ENCODE measurements at places on chromosomes 7 and 10.

DNA sequence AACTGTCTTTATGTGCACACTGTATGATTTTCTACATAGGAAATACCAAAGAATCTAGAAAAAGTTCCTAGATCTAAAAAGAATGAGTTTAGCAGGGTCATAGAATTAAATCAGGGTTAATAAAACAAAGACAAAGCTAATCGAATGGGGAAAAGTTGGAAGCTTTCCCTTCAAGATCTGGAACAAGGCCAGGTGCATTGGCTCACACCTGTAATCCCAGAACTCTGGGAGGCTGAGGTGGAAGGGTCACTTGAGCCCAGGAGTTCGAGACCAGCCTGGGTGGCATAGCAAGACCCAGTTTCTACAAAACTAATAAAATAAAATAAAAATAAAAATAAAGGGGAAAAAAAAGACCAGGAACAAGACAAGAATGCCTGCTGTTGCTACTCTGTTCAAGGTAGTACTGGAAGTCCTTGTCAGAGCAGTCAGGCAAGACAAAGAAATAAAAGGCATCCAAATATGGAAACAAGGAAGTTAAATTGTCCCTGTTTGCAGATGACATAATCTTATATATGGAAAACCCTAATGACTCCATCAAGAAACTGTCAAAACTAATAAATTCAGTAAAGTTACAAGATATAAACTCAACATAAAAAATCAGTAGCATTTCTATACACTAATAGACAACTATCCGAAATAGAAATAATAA, 76.1 kb upstream of the RHEB start:
- no peak for DNase-seq

- no peak for DNase-seq
Measured at GRCh38 chr7:40418448-40418847, 283.6 kb downstream of the SUGCT start.

- no peak for DNase-seq
Measured at GRCh38 chr7:70506434-70506833, 625.5 kb upstream of the GALNT17 start.

GRCh38 chr7:108178398-108178797, 48.2 kb upstream of the LAMB4 start:
- no peak for DNase-seq

DNA sequence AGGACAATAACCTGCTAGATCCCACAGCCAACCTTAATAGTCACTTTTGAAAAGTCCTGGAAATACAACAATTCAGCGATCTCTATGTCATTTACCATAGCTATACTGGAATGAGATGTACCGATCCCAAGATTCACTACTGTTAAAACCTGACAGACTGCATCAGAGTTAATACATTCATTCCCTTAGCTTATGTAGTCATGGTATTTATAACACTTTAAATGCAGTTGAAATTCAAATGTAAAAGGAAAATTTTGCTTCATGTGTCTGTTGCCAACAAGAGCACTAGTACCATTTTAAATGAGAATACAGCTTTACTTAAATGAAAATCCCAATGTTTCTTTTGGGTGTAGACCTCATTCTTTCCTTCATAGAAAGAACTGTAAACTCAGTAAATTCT, 11.1 kb upstream of the GGCT start:
- no peak for DNase-seq

DNA sequence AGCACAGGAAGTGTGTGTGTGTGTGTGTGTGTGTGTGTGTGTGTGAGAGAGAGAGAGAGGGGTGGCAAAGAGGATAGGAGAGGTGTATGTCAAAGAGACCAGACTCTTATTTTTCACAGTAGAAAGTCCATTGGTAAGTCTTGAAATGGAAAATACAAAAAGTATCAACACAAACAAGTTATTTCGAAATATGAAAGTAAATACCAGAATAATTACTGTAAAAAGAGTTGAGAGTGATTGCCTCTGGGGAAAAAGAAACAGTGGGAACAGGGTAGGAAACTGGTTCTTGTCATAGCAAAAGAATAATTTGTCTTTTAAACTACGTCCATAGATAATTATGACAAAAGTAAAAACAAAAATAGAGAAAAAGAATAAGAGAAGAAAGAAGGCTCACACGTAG, 29.0 kb upstream of the EIF5AL1 start:
- no peak for DNase-seq

GRCh38 chr7:94605031-94605430, 50.9 kb downstream of the SGCE start:
- DNase-seq, result no peak

DNA sequence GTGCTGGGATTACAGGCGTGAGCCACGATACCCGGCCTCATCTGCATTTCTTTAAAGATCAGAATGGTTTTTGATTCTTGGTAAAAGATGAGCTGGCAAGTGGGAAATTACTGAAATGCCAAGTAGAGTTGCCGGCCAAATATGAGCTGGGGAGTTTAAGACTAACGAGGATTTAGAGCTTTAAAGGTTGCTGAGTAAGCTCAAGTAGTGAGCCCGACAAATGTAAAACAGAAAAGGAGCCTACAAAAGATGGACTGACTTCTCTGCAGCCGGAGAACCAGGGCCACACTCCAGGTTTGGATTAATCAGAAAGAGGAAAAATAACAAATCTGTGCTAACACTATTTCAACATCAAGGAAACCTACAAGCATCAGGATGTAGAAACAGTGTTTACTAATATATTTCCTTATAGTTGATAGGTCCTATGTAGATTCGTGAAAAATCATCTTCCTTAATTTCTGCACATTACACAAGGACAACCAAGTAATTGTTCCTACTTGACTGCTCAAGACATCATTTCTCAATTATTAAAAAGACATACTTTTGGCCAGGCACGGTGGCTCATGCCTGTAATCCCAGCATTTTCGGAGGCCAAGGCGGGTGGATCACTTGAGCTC, 49.6 kb downstream of the MPP7 start:
- no peak for DNase-seq
